ENCODE measurements at places on chromosomes 7 and 10. TPM values are rescaled to one million over a fixed set of nuclear protein-coding genes. Genes with fewer than 3 reads are reported as not detected.

The SEMA3D gene
- total RNA-seq: 4.8 TPM

The PLEKHA1 gene
- total RNA-seq: 5.2 TPM

The TASOR2 gene
- 47.3 TPM for total RNA-seq

The PLA2G12B gene
- total RNA-seq: not detected

The LBX1 gene
- not detected for total RNA-seq

The LRRN3 gene
- not detected for total RNA-seq

The ZNF736 gene
- 10.7 TPM for total RNA-seq

The OPN1SW gene
- not detected for total RNA-seq

The KNDC1 gene
- not detected for total RNA-seq

The GPR85 gene
- total RNA-seq: not detected

The CHST15 gene
- 16.4 TPM for total RNA-seq

The CARD11 gene
- total RNA-seq: not detected

The ATRNL1 gene
- not detected for total RNA-seq

The BLNK gene
- not detected for total RNA-seq

DNA sequence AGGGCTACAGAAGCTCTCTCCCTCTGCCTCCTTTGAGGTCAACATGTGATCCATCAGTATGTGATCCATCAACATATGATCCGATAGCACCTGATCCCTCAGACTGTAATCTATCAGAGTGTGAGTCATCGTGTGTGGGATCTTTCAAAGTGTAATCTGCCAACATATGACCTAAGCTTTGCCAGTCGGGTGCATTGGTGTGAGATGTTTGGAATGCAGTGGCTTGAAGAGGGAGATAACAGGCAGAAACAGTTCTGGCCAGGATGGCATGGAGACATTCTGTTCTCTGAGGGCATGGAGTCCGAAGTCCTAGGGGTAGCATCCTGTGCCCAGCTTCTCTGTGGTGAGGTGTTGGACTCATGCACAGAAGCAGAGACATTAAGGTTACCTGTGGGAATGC is 217.7 kb upstream of the ETV1 start:
- H3K4me3 ChIP-seq: no peak overlapping the region
- H3K27ac ChIP-seq: no peak overlapping the region
- DNase-seq: no peak
- H3K36me3 ChIP-seq: no peaks in the 10 kb centered on the region
- H3K27me3 ChIP-seq: no peaks in the 10 kb centered on the region

- DNase-seq: no peak
- no peak overlapping the region for H3K4me3 ChIP-seq
- H3K27ac ChIP-seq: no peak overlapping the region
- no peaks in the 10 kb centered on the region for H3K4me1 ChIP-seq
- H3K27me3 ChIP-seq: peaks cover 20% of the 10 kb centered on the region
Observed at GRCh38 chr7:36910859-36911258, 186.6 kb upstream of the AOAH start.

GRCh38 chr7:11727864-11728263 is 104.1 kb downstream of the THSD7A start:
- no peak overlapping the region for H3K27ac ChIP-seq
- H3K36me3 ChIP-seq: no peaks in the 10 kb centered on the region
- no peak overlapping the region for H3K4me3 ChIP-seq
- no peak for DNase-seq
- no peaks in the 10 kb centered on the region for H3K4me1 ChIP-seq

GRCh38 chr7:11252011-11252607 is 278.4 kb downstream of the PHF14 start:
- H3K27me3 ChIP-seq: no peaks in the 10 kb centered on the region
- peaks cover 35% of the 10 kb centered on the region for H3K4me1 ChIP-seq
- H3K36me3 ChIP-seq: no peaks in the 10 kb centered on the region
- no peak overlapping the region for H3K27ac ChIP-seq
- H3K4me3 ChIP-seq: no peak overlapping the region

- H3K4me1 ChIP-seq: peaks cover 18% of the 10 kb centered on the region
- no peak for DNase-seq
- no peaks in the 10 kb centered on the region for H3K27me3 ChIP-seq
- no peaks in the 10 kb centered on the region for H3K36me3 ChIP-seq
- H3K27ac ChIP-seq: no peak overlapping the region
- peak overlapping the region; percentile 96 for H3K4me3 ChIP-seq
Observed at GRCh38 chr7:2404714-2405119, 1.3 kb downstream of the CHST12 start.

GRCh38 chr10:33719005-33719703 is 384.7 kb upstream of the NRP1 start:
- no peak overlapping the region for H3K27ac ChIP-seq
- peaks cover 4% of the 10 kb centered on the region for H3K36me3 ChIP-seq
- no peaks in the 10 kb centered on the region for H3K27me3 ChIP-seq

GRCh38 chr7:121741896-121742295 is 131.1 kb upstream of the PTPRZ1 start:
- no peaks in the 10 kb centered on the region for H3K36me3 ChIP-seq
- DNase-seq: no peak
- peaks cover 7% of the 10 kb centered on the region for H3K27me3 ChIP-seq
- H3K4me1 ChIP-seq: no peaks in the 10 kb centered on the region

DNA sequence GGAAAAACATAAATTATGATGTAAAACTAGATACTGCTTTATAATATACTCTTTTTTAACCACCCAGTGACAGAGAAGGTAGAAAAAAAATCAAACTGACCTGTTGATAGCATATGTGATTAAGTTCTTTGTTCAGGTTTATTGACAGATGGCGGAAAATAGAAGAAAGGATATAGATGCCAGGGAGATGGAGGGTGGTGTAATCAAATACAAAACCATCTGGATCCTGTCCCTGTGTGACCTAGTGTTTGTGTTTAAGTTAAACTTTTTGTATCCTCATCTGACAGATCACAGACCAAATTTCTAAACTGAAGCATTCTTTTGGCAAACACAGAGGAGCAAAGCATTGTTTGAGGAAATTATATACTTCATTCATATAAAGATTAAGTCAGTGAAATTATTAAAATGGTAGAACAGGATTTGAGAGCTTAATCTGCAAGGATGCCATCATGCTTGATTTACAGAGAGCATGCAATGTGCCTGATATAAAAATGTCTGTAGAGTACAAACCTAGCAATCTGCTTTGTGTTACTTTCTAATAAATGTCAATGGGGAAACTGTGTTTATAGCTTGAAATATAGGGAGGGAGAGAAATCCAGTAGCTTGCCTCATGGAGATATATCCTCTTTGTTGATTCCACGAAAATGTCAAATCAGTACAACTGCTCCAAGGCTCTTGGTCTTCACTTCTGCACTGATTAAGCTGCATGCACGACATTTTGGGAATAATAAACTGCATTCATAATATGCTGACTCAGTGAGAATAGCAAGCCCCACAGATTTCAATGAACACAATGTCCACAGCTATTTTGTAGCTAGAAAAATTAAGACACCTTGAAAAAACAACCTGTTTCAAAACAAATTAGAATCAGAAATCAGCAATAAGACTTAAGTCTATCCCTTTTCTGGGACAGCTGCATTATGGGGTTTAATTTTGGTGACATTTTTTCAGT is 39.0 kb downstream of the SEM1 start:
- H3K4me1 ChIP-seq: peaks cover 3% of the 10 kb centered on the region
- no peak for DNase-seq
- H3K36me3 ChIP-seq: no peaks in the 10 kb centered on the region
- no peaks in the 10 kb centered on the region for H3K27me3 ChIP-seq

GRCh38 chr10:113410618-113411017 is 142.2 kb upstream of the HABP2 start:
- DNase-seq: no peak
- H3K4me1 ChIP-seq: peaks cover 11% of the 10 kb centered on the region
- no peak overlapping the region for H3K27ac ChIP-seq
- H3K27me3 ChIP-seq: no peaks in the 10 kb centered on the region
- H3K36me3 ChIP-seq: no peaks in the 10 kb centered on the region

DNA sequence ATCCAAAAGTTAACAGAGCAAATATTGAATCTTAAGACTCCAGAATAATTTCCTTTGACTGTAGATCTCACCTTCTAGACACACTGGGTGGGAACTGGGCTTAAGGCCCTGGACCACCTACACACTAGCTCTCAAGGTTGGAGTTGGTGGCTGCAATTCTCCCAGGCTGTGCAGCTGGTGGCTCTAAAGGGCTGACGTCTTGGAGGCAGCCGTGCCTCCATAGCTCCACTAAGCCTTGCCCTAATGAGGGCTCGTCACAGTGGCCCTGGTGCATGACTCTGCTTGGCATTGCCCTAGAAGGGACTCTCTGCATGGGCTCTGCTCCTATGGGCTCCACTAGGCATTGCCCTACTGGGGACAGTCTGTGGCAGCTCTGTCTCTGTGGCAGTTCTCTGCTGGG is 1005.2 kb downstream of the CCSER2 start:
- H3K4me3 ChIP-seq: no peak overlapping the region
- H3K27me3 ChIP-seq: no peaks in the 10 kb centered on the region
- H3K27ac ChIP-seq: no peak overlapping the region
- no peaks in the 10 kb centered on the region for H3K36me3 ChIP-seq
- no peaks in the 10 kb centered on the region for H3K4me1 ChIP-seq

- H3K36me3 ChIP-seq: no peaks in the 10 kb centered on the region
- no peaks in the 10 kb centered on the region for H3K27me3 ChIP-seq
- peaks cover 23% of the 10 kb centered on the region for H3K4me1 ChIP-seq
- H3K27ac ChIP-seq: no peak overlapping the region
- H3K4me3 ChIP-seq: no peak overlapping the region
- peak; percentile 24 for DNase-seq
Observed at GRCh38 chr10:46547541-46548497, 8.6 kb downstream of the GPRIN2 start.

DNA sequence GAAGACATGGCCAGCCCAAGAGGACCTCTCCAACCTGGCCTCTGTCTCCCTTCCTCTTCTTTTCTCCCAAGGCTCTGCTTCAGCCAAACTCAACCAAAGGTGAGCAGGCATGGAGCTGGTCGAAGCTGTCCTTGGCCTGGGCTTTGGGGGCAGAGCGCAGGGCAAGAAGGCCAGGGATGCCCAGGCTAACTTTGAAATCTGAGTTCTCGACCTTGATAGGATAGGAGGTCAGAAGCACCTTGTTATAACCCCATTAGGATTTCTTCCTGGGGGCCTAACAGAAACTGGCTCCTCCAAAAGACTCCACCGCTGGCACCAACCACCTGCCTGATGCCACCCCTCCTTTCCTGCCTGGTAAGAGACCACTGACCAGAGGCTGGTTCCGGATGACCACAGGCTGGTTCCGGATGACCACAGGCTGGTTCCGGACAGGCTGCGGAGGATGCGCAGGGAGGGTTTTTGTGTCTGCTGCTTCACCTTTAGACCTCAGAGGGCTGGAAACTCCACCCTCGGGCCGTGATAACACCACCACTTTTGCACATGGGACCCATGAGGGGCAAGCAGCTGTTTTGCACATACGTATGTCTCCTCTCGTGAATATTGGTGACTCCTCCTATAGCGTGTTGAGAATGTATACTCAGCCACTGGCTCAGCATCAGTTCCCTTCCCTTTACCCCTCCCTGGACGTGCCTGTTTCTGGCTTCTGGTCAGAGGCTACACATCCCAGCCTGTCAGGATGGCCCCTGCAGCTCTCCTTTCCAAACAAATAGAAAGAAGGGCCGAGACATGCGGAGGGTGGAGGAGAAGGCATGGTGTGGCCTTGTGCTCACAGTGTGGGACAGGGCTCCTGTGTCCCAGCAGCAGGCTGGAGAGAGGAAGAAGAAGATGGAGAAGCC is 140.1 kb downstream of the DNAJB6 start:
- H3K27ac ChIP-seq: no peak overlapping the region
- H3K36me3 ChIP-seq: no peaks in the 10 kb centered on the region
- H3K4me3 ChIP-seq: no peak overlapping the region
- DNase-seq: no peak

GRCh38 chr10:91210014-91210413 is 10.4 kb upstream of the PCGF5 start:
- H3K36me3 ChIP-seq: no peaks in the 10 kb centered on the region
- H3K27me3 ChIP-seq: no peaks in the 10 kb centered on the region
- H3K4me3 ChIP-seq: no peak overlapping the region

- no peaks in the 10 kb centered on the region for H3K4me1 ChIP-seq
- no peaks in the 10 kb centered on the region for H3K36me3 ChIP-seq
- no peaks in the 10 kb centered on the region for H3K27me3 ChIP-seq
Observed at GRCh38 chr10:32650246-32650655, 204.3 kb downstream of the CCDC7 start.

DNA sequence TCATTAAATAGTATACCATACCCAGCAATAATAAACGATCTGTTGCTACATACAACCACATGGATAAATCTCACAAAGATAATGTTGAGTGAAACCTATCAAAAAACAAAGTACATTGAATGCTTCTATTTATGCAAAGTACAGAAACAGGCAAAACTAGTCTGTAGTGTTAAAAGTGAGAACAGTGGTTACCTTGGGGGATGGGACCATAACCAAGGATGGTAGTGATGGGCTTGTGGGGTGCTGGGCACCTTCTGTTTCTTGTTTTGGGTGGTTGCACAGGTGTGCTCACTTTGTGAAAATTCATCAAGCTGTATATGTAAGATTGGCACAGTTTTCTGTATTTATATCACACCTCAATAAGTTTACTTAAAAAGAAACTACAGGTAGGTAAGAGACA is 105.7 kb downstream of the ATE1 start:
- no peak overlapping the region for H3K4me3 ChIP-seq
- no peak for DNase-seq
- H3K27ac ChIP-seq: no peak overlapping the region
- H3K27me3 ChIP-seq: no peaks in the 10 kb centered on the region

DNA sequence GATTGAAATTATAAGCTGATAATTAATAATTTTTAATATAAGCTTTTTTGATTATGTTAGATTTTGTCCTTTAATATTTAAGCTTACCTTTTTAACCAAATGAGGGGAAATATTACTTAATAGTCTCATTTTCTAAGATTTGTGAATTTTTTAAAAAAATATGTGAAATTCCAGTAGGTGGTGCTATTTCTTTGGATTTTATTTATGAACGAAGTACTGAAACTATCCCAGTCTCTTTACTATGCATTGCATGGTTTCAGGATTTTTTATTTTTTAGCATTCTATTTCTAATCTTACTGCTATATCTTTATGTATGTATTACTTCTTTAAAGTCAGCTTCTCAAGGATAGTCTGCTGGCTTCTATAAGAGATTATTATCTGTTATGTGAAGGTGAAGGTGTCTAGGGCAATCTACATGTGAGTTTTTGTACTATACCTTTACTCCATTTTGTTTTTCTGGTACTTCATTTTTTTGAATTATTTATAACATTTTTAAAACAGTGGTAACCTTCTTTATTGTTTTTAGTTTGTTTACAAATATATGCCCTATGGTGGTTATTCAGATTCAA is 78.3 kb downstream of the ATRNL1 start:
- DNase-seq: peak; percentile 28
- H3K36me3 ChIP-seq: no peaks in the 10 kb centered on the region
- H3K27ac ChIP-seq: no peak overlapping the region
- H3K27me3 ChIP-seq: no peaks in the 10 kb centered on the region

- no peak overlapping the region for H3K27ac ChIP-seq
- H3K36me3 ChIP-seq: no peaks in the 10 kb centered on the region
- H3K4me1 ChIP-seq: peaks cover 13% of the 10 kb centered on the region
- no peak for DNase-seq
- no peak overlapping the region for H3K4me3 ChIP-seq
Observed at GRCh38 chr7:27433581-27433980, 191.0 kb downstream of the EVX1 start.

- no peak overlapping the region for H3K4me3 ChIP-seq
- no peaks in the 10 kb centered on the region for H3K36me3 ChIP-seq
- no peak for DNase-seq
- H3K27ac ChIP-seq: no peak overlapping the region
Observed at GRCh38 chr7:140260352-140261104, 83.7 kb upstream of the KDM7A start.
